ENCODE measurements at places on chromosomes 2 and 18. TPM values are rescaled to one million over a fixed set of nuclear protein-coding genes. Genes with fewer than 3 reads are reported as not detected.

DNA sequence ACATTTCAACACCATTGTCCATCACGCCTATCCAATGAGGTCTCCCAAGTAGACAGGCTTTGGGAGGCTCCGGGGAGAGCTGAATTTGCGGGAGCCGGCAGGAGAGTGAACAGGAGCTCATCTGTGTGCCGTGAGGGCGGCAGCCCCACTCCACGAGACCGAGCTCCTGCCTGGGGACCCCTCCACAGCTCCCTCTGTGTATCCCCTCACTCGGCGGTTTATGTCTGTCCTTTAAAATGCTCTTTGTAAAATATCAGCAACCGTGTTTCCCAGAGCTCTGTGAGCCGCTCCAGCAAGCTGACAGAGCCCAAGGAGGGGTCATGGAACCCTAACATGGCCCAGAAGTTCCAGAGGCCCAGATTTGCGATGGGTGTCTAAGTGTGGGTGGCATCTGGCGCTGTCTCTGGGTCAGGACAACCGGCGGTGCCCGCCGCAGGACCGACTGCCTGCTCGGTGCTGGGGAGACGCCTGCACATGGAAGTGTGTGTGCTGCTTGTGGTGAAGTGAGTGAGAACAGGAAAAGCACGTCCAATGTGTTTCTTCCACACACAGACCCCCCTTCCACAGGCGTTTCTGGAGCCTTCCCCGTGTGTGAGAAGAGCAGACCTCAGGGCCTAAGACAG lies 34.8 kb downstream of the SLC66A2 start:
- peak; percentile 8 for DNase-seq

Gene USP34
- 88.2 TPM for total RNA-seq

GRCh38 chr2:182763311-182763912 lies 47.4 kb downstream of the DNAJC10 start:
- no peak for DNase-seq

DNA sequence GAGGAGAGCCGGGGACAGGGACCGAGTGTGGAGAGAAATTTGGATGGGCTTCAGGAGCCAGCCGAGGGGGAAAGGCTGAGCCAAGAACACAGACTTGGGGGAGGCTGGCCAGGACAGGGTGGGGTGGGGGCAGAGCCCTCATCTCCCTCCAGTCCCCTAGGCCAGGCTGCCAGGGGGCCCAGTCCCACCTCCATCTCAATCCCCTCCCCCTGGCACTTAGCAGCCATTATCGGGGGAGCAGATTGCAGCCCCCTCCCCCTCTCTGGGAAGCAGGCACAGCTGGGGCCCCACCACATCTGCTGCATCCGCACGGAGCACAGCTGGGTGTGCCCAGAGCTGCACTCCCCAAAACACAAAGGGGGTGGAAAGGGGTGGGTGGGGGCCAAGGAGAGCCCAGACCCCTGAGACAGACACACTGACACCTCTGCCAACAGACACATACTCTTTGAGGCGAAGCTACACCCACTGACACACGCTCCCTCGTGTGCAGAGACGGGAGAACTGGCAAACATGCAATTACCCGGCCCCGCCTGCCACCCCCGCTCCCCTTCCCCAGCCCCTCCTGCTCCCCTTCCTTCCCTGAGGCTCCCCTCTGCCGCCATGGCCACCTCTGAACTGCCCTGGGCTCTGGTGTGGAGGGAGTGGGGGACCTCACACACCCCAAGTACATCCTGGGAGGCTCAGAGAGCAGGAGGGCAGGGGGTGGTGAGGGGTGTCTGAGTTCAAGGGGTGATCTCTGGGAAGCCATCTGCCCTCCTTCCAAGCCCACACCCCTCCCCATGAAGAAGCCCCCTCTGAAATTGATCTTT lies 5.1 kb upstream of the ASIC4 start:
- DNase-seq, result no peak

GRCh38 chr2:121400201-121400600 lies 115.2 kb upstream of the TFCP2L1 start:
- DNase-seq, result no peak

DNA sequence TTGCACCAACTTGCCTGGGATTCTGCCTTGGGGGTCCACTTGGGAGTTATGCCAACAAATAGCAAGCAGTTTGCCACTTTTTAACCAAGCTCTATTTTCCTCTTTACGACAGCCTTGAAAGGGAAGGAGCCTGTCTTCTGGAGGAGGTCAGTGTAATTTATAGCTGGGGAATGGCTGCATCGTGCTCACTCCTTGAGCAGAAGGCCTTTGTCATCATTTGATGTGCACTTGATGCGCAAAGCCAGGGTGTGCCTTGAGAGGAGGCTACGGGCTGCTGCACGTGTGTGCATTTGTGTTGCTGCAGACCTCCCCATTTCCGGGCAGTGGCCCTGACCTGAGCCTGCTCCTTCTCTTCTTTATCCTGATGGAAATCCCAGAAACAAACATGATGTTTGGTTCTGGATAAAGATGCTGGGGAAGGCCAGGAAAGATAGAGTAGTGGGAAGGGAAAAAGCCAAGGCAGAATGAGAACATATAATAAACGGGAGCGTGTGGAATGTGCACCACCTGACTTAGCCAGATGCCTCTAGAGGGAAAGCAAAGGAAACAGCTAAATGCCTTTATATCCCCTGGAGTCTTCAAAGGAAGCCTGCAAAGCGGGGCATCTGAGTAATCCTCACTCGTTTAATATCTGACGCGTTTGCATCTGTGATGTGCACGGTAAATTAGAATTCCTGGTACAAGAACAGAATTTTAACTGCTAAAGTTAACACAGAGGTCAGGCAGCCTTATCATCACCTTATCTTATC lies 68.3 kb upstream of the ZNF521 start:
- no peak for DNase-seq

DNA sequence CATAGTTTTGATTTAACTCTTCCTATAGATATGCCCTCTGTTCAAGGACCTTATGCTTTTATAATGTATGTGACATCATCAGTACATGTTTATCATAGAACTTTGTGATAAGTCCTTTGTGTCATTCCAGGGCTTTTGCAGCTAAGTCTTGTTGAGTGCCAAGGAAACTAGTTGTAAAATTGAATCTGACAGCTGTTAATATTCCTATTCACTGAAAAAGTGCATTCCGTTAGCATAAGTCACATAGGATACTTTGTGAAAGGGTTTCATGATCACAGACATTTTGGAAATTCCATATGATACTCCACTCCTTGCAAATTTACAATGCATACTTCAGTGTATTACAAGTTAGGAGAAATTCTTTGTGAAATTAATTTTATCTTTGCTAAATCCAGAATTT lies 503.4 kb downstream of the CCDC85A start:
- DNase-seq, result no peak

GRCh38 chr2:112958428-112959108 lies 19.2 kb upstream of the IL36G start:
- no peak for DNase-seq

- no peak for DNase-seq
Measured at GRCh38 chr2:18441583-18441982, 118.9 kb downstream of the RDH14 start.

DNA sequence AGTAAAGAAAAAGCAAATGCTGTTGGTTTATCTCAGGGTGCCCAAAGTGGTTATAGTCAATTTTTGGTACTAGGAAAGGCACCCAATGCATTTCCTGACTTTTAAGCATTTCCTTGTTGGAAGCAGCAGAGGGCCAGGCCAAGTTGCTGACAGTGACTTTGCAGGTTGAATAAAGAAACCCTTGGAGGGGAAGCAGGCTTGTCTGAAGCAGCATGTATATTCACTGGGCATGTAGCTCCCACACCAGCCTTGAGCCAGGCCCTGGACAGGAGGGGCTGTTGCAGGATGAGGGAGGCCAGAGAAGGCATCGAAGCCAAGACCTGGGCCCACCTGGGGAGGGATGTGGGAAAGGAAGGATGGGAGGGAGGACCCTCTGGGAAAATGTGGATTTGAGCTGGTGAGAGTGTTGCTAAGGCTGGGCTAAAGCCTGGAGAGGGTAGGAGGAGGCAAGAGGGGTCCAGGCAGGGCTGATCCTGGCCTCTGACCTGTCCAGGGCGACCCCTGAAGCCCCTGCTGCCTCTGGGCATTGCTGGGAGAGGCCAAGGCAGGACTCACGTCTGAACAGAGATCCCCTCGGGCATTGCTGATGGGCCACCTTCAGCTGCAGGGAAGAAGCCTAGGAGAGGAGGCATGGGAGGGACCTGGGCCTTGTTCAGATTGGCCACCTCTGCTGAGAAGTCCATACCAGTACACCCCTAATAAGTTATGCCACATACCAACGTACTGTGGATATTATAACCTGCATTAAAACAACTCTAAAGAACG lies 79.6 kb downstream of the STPG4 start:
- DNase-seq, result no peak

DNA sequence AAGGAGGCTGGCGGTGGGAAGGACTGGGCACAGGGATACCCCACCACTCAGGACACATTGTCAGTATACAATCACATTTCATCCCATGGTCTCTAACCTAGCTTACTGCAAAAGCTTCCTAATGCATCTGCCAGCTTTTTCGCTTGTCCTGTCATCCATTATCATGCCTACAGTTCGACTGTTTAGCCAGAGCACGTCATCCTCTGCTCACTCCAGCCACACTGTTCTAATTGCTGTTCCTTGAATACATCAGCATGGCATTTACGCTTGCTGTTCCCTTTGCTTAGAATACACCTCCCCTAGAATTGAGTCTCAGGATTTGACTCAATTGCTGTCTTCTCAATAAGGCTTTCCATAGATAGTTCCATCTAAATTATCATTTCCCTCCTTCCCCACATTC lies 166.3 kb downstream of the CCDC148 start:
- no peak for DNase-seq

All from mucosa of gallbladder (tissue), 1 donor.